ENCODE measurements at places on chromosomes 12 and 14.

DNA sequence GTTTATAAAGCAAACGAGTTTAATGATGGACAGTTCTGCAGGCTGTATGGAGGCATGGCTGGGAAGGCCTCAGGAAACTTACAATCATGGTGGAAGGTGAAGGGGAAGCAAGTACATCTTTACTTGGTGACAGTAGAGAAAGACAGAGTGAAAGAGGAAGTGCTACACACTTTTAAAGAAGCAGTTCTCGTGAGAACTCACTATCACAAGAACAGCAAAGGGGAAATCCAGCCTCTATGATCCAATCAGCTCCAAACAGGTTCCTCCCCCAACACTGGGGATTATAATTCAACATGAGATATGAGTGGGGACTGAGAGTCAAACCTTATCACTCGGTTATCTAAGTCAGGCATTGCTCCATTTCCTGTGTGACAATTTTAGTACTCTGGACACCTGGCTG is 189.9 kb upstream of the CNTN1 start:
- DNase-seq: no peak

- peak; percentile 51 for DNase-seq
Observed at GRCh38 chr12:24991209-24992049, 42.5 kb upstream of the BCAT1 start.

- no peak for DNase-seq
Observed at GRCh38 chr14:77372304-77372841, 4.5 kb downstream of the TMED8 start.

- DNase-seq: no peak
Observed at GRCh38 chr14:38310420-38310995, 54.6 kb upstream of the CLEC14A start.

DNA sequence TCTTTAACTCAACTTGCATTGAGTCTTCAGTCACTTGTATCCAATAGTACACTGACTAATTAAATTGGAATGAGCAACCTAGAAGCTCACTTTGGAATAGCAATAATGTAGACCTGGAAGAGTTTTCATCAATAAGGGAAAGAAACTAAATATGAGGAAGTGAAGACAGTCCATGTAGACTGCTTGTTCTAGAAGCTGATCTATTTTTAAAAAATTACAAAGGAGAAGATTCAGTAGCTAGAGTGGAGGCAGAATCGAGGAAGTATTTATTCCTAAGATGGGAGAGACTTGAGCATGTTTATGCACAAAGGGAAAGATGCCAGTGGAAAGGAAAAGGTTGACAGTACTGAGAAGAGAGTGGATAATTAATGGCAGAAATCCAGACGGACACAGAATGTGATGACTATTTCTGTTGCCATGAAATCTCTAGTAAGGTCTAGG is 156.3 kb upstream of the PDE3A start:
- DNase-seq: no peak

DNA sequence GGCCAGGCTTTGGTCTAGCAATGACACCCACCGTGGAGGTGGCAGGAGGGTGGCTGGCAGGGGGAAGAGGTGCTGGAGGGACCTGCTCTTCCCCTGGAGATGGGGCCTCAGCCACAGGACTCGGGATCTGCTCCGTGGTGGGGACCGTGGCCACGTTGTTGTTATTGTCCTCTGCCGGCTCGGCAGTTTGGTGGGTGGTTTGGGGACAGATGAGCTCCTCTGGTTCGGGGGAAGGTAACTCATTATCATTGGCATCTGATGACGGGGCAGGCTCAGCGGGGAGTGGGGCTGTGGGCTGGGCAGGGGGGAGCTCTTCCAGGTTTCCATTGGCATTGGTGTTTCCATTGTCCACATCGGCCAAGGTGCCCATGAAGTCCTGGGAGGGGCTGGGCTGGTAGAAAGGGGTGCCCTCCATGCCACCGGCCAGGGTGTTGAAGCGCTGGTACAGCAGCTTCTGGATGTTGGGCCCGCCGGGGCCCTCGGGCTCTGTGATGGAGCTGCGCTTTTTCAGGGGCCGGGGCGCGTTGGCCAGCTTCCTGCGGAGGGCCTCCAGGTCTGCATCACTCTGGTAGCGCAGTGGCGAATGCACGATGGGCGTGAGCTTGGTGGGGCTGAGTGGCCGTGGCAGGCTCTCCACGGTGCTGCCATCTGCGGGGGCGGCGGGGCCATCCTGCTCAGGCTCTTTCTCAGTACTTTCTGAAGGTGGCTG is 24.3 kb downstream of the ZFYVE21 start:
- DNase-seq: no peak

- DNase-seq: no peak
Observed at GRCh38 chr12:65876898-65877721, 52.8 kb downstream of the HMGA2 start.

DNA sequence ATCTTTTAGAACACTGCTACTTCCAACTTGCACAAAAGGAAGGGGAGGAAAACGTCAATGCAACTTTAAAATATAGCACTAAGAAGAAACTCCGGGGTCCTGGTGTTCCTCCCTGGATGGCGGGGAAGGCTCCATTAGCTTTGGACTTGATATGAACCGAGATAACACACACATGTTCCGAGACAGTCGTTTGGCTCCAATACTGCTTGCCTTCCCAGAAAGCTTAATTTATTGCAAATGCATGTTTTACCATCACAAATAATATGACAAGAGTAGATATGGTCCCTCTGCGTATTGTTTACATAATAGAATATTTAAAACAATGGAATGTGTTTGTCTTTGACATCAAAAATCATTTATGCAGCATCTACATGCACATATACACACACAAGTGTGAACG is 87.6 kb upstream of the CLMN start:
- no peak for DNase-seq

DNA sequence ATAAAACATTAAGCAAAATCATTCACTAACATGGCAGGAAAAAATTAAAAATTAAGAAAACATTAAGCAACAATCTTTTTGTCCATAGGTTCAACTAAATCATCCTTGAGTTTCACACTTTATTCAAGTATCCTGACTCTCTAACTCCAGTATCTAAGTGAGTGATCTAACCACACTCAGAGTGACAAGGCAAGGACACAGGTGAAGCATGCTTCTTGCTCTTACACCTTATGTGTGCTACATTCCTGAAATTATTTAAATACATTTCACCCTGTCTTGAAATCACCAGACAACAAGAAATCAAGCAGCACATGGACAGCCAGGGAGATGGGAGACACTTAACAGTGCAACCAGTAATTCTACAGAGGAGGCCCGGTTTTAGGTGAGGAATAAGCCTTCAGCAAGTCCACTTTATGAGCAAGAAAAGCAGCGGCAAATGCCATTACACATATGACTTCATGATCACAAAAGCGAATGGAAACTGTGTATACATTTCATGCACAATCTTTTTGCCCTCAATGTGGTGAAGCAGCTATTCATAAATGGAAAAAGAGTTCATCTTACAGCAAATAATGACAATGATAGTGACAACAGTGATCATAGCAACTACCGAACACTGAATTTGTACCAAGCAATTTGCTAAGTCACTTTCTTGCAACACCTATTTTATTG is 37.4 kb downstream of the PHLDA1 start:
- no peak for DNase-seq

GRCh38 chr14:36522972-36523715 is 3.1 kb upstream of the NKX2-1 start:
- no peak for DNase-seq

GRCh38 chr12:104720339-104721038 is 237.6 kb downstream of the SLC41A2 start:
- no peak for DNase-seq

Measured in frontal cortex (tissue), 4 donors.